GM12864 (cell line): ENCODE measurements at places on chromosomes 3 and 15.

DNA sequence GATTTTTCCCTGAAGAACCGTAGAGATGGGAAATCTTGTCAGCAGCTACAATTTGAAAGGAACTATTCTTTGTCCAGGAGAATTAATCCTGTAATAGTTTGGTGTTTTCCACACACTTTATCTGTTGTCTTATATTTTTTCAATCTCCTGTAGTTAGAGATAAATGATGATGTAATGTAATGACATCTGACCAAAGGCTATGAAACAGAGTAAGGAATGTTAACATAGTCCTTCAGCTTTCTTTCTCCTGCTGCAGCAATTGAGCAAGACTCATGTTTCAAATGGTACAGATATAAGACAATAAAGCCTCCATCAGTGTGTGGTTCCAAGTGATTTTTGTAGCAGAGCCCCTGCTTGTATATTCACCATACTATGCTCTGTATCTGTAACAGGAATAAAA, 1028.4 kb downstream of the SI start:
- no peak for DNase-seq

- DNase-seq, result no peak
Observed at GRCh38 chr3:146160964-146161662, at the start of gene PLOD2. TSS of gene PLOD2 (minus strand) at chr3:146161184. CDS start at chr3:146160989, 195 bp downstream.

DNA sequence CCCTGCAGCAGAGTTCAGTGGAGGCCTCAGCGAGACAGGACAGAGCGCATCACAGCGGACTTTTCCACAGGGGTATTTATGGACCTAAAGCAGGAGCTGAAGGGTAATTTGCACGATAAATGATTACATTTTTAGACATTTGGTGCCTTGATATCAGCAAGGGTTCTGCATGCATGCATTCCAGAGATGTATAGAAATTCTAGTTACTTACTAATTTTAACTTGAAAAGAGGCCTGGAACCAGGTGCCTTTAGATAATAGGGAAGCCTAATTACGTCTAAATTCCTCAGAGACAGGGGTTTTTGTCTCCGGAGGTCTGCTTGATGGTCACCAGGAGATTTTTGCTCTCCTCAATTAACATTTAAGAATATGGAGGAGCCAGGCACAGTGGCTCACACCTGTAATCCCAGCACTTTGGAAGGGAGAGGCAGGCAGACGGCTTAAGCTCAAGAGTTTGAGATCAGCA, 79.8 kb upstream of the MFGE8 start:
- DNase-seq, result no peak

- no peak for DNase-seq
Observed at GRCh38 chr3:77718311-77718710, 678.4 kb downstream of the ROBO2 start.

GRCh38 chr3:179652447-179653095, at the start of gene USP13:
TSS of gene USP13 (plus strand) at chr3:179653040. CDS start at chr3:179653226, 186 bp downstream.
- peak; percentile 53 for DNase-seq

GRCh38 chr3:47434849-47435248, 40.9 kb downstream of the SCAP start:
- DNase-seq, result no peak

DNA sequence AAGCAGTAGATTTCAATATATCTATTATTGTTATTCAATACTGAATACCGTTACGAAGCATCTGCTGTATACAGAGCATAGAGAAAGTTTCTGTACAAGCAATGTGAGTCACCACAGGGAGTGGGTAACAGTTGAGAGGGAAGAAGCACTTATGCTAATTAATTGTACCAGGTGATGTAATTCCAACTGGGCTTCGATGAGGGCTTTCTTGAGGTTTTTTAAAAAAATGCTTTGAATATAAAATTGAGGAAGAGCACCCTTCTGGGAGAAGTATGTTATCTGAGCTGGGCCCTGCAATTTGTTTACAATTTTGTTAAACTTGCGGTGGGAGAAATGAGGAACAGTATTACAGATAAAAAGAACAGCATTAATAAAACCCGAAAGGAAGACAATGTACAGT, 197.9 kb downstream of the TPRG1 start:
- no peak for DNase-seq

- DNase-seq, result no peak
Observed at GRCh38 chr15:90286678-90287077, 21.2 kb downstream of the NGRN start.

GRCh38 chr15:74378848-74379247, 11.4 kb upstream of the CYP11A1 start:
- no peak for DNase-seq

GRCh38 chr3:173993299-173993698, 595.8 kb downstream of the NLGN1 start:
- DNase-seq, result no peak

- DNase-seq, result peak; percentile 39
Observed at GRCh38 chr15:80455668-80456442, 51.7 kb downstream of the ARNT2 start.

- DNase-seq, result no peak
Observed at GRCh38 chr15:88835646-88836045, 32.4 kb downstream of the ACAN start.

GRCh38 chr15:69056365-69056764, 41.9 kb downstream of the NOX5 start:
- no peak for DNase-seq

DNA sequence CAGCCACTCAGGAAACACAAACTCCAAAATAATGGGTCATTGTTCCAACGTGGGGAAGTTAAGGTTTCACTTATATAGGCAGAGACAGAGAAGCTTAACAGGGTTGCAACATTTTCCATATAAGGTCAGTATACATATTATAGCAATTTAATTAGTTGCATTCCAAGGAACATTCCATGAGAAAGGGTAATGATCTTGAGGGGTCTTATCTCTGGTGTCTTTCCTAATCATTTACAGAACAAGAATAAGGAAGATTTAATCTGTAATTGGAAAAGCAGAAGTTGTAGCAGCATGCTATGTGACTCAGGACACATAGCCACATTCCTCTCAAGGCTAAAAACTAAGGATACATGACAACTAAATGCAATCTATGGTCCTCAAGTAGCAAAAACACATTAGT, 4.9 kb downstream of the MNS1 start:
- DNase-seq, result no peak

- no peak for DNase-seq
Observed at GRCh38 chr3:187713504-187713903, 11.1 kb upstream of the RTP2 start.

DNA sequence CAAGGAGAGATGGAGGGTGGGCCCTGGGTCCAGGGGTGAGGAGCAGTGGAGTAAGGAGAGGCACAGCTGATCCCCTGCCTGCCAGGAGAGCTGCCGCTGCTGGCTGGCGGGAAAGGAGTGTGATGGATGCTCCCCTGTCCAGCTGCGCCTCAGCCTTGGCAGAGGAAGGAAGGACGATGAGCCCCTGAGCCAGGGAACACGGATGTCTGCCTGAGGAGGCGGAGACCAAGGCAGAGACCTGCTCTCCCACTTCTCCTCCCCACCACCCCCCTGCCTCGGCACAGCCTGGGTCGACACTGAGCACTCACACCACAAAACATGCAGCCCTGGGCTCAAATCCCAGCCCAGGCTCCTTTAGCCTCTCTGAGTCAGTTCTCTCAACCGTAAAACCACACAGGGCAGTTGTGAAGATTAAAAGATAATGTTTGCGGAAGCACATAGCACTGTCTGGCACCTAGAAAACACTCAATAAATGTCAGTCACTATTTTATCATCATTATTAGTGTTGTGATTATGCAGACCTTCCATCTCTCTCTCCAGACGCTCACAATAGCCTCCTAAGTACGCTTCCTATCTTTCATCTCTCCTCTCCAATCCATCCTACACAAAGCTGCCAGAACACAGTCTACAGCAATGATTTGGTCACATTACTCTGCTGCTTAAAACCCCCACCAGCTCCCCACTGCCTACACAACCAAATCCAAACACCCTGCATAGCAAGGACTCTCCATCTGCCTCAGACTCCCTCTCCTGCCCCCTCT, 52.2 kb downstream of the SEMA5B start:
- DNase-seq, result no peak

- DNase-seq, result peak; percentile 56
Observed at GRCh38 chr3:157089455-157090221, 70.3 kb downstream of the CCNL1 start.

DNA sequence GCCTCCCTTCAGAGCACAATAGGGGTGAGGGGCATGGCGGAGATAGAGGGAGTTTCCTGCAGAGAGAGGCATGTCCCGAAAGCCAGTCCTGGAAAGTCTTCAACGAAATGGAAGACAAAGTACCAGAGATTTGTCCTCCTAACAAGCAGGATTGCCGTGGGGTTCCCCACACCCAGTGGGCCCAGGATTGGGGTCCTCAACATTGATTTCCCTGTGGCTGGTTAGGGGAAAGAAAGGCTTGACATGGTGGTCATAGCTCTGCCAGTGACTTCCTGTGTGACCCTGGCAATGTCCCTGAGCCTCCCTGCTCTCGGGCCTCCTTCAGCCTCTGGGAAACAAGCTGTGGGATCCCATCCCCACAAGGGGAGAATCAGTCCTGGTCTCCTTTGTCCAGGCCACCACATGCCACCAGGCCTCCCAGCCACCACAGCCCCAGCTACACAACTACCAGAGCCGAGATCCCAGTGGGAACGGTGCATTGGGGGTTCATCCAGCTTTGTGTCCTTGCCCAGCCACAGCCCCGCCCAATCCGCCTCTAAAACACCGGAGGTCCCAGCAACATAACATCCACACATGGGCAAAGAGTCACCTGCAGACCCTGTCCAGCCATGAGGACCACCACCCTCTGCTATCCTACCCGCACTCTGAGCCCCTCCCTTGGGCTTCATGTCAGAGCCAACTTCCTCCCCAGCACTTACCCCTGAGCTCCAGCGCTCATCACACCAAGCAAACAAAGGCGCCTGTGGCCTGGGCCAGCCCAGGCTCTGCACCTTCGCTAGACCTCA, 63.0 kb downstream of the ADAMTS17 start:
- no peak for DNase-seq
